ENCODE measurements at places on chromosomes 7 and 10.

DNA sequence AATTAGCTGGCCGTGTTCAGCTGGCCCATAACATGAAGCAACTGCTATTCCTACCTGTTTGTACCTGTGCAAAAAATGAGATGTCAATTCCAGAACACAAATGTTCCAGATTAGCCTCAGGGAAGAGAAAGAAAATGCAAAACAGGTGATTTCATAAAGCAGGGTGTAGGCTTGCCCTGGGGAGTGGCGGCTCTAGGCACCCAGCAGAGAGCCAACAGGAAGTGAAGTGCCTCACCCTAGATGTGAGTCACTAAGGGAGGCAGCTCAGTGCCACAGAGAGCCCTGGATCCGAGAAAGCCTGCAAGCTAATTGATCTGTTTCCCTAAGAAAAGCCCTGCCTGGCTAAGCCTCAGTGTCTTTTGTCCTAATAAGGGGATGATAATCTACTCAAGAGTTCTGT lies 240.0 kb downstream of the ARHGAP21 start:
- DNase-seq, result no peak

DNA sequence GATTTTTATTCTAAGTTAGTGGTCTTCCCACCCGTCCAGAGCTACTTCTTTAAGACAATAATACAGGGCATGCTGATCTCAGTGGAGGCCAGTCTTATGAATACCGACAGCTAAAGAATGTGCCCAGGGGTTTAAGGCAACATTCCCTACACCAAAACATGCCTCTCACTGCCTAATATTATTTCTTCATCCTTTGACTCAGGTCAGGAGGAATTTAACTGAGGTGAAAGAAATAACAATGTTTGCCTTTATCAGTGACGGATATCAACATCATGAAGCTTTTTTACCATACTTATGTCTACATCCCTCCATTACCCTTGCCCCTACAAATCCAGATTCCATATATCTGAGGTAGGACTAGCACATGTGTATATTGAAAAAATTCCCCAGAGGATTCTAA lies 33.3 kb upstream of the TES start:
- DNase-seq, result no peak

DNA sequence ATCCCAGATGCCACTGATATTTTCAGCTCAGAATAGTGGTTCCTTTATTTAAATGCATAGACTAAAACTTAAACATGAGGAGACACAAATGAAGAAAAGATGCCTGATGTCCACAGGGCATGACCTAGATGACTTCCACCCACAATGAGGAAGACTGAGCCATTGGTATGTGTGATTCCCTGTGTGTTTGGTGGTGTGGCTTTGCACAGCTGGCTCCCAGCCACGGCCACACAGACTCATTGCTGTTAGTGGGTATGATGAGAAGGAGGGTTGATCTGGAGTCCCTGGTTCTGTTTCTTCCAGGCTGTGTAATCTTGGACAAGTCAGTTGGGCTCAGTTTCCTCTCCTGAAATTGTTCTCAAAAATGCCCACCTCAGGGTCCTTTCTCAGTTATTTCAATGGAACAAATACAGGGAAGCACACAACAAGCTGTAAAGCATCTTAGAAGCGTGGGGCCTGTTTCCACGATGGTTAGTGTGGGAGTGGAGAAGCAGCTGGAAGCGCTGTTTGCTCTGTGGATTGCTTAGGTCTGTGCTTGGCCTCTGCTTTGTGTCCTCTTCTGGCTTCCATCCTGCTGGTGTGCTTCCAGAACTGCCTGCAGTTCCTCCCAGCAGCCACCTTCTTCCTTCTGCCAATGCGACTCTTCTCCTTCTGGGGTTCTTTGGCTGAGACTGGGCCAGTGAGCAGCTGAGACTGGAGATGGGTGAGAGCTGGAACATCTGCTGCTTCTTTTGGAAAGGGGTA lies 303.7 kb downstream of the BMPER start:
- no peak for DNase-seq

DNA sequence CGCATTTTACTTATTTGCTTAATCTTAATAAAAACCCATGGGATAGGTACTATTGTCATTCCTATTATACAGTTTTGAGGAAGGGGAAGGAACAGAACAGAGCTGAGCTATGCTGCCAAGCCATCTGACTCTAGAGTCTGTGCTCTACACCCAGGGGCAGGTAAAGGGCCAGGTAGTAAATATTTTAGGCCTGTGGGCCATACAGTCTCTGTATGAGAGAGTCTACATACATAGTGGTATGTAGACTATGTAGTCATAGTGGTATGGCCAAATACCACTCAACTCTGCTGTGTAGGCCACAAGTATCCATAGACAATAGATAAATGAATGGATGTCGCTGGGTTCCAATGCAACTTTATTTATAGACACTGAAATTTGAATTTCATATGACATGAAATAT lies 3.4 kb upstream of the SRI start:
- DNase-seq, result no peak

- no peak for DNase-seq
Observed at GRCh38 chr7:107993891-107994291, 9.1 kb downstream of the LAMB1 start.

DNA sequence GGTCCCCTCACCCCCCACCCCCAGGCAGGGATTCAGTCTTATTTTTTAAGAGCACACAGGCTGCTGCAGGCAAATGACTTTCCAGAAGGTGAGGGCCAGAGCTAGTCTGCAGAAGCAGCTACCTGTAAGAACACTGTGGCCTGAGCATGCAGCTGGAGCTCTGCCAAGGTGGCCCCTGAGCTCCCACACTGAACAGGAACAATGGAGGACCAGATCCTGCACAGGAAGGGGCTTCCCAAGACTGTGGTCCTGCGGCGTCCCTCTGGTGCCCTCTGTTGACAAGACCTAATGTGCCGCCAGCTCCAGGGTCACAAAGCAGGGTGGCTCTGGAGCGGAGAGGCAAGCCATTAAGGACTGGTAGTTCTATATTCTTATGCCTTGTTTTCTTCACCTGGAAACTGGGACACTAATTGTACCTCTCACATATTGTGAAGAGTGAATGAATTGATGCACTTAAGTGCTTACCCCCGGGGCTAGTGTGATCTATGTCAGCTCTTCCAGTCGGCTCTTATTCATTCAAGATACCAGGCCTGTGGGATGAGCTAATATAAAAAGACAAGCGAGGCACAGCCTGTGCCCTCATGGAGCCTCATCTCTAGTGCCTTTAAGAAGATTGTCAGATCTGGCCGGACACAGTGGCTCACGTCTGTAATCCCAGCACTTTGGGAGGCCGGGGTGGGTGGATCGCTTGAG lies 8.0 kb upstream of the BEND7 start:
- no peak for DNase-seq

DNA sequence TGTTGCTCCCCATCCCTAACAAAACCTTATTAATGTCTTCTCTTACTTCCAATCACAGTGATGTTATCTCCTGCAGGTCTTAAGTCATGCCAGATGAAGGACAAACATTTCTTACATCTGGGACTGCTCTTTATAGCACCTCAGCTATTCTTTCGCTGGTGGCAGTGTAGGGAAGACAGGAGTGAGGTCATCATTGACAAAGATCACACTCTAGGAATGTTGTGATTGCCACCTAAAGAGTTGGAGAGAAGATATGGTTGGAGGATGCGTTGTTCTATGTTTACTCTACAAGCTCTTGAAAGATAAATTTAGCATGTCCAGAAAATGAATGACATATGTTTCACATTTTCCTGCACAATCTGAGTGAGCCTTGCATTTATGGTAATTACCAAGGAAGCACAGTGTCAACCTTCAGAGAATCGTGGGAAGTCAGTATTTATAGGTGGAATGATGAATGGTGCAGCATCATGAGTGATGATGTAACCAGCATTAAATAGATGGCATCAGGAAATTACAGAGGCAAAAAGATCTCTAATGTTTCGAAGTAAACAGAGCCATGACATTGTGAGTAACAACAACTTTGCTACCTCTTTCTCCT lies 188.1 kb upstream of the STEAP1 start:
- no peak for DNase-seq

- no peak for DNase-seq
Observed at GRCh38 chr7:106485031-106485551, 175.9 kb downstream of the CCDC71L start.

DNA sequence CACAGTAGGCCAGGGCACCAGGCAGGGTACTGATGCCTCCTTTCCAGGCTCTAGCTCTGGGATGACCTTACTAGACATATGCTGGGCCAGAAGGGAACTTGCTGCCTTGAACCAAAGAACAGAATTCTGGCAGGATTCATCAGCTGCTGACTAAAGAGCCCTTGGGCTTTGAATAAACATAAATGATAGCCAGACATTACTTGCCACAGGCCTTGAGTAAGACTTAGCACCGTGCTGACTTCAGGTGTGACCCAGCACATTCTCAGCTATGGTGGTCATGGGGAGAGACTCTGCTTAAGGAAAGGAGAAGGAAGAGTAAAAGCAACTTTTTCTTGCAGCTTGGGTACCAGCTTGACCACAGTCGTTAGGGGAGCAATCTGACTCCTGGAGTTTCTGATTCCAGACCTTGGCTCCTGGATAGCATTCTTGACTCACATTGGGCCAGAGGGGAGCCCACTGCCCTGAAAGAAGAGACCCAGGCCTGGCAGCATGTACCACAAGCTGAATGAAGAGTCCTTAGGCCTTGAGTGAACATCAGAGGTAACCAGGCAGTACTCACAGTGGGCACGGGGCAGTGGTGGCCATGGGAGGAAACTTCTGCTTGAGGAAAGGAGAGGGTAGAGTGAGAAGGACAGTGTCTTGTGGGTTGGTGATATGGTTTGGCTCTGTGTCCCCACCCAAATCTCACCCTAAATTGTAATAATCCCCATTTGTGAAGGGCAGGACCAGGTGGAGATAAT lies 926.1 kb upstream of the SORCS1 start:
- no peak for DNase-seq

DNA sequence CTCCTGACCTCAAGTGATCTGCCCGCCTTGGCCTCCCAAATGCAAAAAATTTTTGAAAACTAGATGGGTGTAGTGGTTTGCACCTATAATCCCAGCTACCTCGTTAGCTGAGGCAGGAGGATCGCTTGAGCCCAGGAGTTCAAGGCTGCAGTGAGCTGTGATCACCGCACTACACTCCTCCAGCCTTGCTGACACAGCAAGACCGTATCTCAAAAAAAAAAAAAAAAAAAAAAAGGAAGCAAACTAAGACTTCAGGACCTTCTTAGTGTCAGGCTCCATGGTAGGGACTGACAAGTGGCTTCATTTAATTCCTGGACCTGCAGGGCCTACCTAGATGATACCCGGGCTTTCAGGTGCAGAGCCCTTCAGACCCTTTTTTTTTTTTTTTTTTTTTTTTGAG lies 2.5 kb downstream of the POP7 start:
- no peak for DNase-seq

DNA sequence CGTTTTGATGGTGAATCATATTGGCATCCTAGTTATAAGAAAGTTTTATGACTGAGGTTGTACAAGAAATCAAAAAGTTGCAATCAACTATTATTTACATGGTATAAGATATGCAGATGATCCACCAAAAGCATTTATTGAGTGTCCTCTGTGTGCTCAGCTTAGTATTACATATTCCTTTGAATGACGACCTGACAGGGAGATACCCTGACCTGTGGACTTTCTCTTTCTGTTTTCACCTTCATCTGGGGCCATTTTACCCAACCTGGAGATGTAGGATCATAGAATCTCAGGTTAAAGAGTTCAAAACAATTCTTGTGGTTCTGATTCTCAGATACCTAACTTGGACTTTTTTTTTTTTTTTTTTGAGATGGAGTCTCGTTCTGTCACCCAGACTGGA lies 269.1 kb upstream of the SORCS1 start:
- DNase-seq, result no peak

DNA sequence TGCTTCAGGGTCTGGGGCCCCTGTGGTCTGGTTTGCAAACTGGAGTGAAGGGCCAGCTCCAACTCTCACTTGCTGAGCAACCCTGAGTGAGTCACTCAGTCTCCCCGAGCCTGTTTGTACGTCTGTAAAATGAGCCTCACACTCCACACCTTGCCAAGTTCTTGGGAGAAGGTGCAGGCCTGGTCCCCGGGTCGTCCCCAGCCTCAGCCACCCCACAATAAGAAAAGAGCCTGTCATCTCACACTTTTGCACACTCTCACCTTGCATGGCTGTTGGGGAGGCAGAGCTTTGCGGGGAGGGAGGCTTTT lies 5.2 kb downstream of the GRIFIN start:
- no peak for DNase-seq

DNA sequence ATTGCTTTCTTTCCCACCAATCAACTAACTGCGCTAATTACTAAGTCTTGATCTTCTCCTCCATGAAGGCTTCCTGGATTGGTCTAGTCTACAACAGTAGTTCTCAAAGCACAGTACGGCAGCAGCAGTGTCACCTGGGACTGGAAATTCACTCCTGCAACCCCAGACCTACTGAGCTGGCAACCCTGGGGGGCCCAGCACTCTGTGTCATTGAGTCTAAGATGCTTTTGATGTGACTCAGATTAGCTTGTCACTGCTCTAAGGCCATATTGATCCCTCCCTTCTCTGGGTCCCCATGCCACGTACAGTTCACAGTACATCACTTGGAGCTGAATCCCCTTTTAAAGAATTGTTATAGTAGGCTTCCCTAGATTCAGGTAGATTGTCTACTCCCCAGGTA lies 65.7 kb upstream of the KMT2C start:
- DNase-seq, result no peak

DNA sequence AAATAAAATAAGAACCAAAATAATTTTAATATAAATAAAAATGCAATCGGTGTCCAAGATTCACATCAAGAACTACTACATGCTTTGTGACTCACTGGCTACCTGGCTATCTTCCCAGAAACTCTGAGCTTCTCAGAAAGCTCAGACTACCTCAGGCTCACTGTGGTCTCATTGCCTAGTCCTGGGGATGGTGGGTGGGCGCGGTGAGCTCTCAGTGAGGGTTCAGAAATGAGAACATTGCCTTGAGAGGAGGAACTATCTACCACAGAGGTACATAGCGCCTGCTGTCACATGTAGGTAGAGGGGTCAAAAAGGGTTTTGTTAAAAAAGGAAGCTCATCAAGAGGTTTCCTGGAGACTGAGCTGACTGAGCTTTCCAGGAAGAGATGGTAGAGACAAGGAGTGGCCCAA lies 108.0 kb downstream of the WDFY4 start:
- DNase-seq, result no peak

DNA sequence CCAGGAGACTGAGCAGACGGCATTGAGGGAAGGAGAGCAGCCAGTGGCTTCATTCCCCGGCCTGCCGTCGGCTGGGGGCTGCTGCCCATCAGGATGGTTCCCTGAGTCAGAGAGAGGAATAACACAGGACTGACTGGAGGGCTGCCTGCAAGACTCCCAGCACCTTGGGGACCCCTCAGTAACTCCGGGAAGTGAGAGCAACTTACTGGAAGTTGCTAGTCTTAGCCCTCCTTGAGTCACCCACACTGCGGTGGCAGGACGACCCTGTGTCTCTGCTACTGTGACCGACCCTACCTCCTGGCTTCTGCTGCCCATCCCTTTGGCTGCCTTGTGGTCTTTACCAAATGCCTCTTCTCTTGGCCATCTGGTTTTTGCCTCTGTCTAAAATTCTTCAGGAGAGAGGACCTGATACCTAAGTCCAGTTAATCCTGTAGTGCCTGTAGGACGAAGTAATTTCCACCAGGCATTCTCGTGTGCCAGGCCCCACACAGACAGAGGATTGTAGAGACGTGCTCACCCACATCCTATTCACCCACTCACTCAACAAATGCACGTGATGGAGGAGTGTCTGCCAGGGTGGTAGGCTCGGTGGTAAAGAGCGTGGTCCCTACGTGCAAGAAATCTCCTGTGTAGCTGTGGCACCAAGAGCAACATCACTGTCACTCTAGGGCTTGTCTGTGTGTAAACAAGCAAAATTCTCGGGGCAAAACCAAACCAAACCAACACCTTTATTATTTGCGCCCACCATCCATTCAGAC lies 156.5 kb downstream of the PRKCQ start:
- no peak for DNase-seq

Data from NCI-H1436 treated with DMSO at 0.1 percent for 48 hours (cell line).